WERI-Rb-1 (cell line): ENCODE measurements at places on chromosomes 11 and 22.
A peak's percentile ranks its signal among the peaks of the same experiment; 100 is the strongest.

DNA sequence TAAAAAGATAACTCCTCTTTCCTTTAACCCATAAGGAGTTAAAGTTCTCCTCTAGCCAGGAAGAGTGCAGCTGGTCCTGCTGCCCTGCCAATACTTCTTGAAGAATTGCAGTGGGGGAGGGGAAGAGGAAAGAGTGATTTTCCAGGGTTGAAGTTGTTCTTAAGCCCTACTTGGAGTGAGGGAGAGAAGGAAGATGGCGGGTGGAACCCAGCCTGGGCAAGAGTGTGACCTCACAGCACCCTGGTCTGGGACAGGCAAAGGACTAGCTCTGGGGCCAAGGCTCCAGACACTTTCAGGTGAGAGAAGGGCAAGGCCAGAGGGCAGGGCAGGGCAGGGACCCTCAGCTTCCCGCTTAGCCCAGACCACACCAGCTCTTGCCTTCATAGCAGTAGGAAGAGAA, 6.6 kb downstream of the TNKS1BP1 start:
- no peak for DNase-seq

DNA sequence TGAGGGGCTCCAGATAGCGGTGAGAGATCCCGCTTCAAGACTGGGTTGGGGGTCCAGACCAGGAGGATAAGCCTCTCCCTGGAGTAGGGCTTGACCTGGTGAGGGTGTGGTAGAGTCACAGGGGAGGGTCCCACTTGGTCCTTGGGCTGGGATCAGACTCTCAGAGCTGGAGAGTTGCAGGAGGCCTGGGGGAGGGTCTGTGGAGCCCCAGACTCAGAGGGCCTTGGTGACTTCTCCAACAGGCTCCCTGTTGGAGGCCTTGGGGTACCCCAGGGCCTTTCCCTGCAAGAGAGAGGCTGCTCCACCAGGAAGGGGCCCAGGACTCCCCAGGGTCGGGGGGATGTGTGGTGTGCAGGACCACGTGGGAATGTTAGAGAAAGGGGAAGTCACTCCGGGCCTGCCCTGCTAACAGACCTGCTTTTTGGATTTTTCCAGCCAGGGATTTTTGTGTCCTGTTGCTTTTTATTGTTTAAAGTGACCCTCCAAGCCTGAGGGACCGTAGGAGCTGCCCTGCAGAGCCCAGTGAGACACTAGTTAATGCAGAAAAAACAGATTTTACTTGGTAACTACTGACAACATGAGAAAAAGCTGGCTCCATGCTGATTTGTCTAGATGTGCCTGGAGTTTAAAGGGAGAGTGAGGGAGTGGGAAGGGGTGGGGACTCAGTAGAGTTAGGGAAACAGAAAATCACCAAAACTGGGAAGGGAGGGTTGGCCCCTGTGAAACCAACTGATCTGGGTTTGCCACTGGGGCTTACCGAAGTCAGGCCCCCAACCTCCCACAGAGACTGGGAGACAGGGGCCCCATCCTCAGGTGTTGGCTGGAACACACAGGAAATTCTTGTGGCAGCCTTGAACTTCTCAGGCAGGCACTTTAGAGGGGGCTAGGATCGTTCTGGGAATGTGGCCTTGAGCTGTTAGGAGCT, 801 bp upstream of the TXNRD2 start:
- DNase-seq: no peak

DNA sequence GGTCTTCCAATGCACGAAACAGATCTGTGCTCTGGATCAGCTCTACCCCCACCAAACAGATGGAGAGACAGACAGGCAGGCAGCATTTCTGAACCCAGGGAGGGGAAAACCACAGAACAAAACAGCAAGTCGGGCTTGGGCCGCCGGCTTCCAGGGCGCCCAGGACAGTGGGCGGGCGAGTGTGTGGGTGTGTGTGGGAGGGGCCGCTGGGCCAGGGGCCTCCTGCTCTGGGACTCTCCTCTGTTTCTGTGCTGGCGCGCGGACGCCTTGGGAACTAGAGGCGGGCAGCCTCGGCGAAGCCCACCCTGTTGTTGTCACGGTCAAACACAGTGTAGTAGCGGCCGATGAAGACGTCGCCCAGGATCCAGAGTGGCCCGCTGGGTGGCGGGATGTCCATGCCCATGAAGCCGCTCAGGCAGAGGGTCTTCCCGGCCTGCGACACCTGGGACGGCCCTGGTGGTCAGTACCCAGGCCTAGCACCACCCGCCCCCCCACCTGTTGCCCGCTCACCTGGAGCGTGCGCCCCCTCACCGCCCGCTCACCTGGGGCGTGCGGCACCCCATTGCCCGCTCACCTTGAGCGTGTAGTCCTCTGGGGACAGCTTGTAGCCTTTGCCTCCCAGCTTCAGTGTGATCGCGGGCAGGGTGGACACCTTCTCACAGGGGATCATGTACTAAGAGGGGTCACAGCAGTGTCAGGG, 3.0 kb upstream of the IFITM10 start:
- DNase-seq: no peak

GRCh38 chr11:9143721-9144120, 52.3 kb upstream of the SCUBE2 start:
- DNase-seq: no peak

DNA sequence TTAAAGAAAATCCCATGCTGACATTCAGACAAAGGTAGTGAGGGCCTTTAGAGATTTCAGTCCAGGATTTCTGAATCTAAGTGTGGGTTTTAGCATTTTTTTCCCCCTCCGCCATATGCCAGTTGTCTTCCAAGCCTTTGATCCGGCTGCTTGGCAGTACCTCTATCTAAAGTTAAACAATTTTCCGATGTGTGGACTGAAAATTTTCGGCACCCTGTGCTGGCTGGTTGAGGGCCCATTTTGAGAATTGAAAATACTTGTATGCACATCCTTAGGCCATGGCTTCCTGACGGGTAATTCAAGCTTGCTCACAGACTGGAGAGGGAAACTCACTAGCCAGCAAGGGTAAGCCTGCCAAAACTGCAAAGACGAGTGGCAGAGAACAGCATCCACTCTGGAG, 131.9 kb upstream of the NARS2 start:
- no peak for DNase-seq

DNA sequence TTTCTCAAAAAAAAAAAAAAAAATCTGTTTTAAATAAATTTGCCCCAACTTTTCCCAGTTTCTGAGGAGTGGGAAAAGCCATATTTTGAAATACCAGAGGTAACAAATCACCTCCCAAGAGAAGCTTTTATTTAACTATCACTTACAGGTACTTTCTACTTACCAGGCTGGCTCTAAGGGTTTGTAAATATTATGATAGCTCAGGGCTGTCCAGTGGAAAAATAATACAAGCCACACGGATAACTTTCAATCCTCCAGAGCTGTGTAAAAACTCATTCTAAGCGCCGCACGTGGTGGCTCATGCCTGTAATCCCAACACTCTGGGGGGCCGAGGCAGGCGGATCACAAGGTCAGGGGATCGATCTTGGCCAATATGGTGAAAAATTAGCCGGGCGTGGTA, 5.6 kb upstream of the SEC14L4 start:
- DNase-seq: no peak

DNA sequence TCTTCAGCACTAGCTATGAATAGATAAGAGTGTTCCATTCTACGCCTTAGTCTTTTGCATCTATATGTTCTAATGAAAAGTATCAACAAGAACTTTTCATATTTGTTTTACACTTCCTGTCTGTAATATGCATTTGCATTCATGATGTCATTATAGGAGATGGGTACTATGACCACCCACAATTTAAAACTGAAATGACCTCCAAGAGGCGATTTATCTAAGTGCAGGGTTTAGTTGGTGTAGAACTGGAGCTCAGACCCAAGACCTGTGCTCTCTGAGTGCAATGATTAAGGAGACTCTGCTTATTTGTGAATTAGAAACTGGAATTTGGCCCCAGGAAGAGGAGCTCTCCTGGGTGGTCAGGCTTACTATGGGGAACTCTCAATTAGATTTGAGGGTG, 289.1 kb downstream of the ETS1 start:
- DNase-seq: no peak

DNA sequence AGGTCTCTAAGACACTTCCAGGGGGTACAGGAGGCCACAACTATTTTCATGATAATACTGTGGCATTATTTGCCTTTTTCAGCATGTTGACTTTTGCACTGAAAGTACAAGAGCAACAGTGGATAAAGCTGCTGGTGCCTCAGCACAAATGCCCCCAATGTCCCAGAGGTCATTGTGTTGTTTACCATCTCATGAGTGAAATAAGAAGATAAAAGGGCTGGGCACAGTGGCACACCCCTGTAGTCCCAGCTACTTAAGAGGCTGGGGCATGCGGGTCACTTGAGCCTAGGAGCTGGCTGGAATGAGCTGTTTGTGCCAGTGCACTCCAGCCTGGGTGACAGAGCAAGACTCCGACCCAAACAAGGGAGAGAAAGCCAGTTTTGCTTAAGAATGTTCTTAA, 72.6 kb upstream of the RAB1B start:
- DNase-seq: no peak

GRCh38 chr11:73366265-73366610, 10.0 kb upstream of the RELT start:
- DNase-seq: no peak

DNA sequence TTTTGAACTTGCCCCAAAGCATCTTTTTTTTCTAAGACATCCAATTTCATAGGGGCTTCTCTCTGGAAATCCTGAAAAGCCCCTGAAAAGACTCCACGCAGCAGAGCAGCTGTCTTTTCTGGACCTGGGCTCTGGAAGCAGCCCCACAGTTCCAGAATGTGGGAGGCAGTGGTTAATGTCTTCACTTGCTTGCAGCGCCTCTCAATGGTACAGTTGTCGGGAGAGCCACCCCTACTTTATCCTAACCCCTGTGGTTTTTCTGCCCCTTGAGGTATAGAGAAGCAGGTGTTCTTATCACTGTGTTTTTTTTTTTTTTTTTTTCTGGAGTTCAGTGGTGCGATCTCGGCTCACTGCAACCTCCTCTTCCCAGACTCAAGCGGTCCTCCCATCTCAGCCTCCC, 83.4 kb upstream of the SORL1-AS1 start:
- DNase-seq: no peak

DNA sequence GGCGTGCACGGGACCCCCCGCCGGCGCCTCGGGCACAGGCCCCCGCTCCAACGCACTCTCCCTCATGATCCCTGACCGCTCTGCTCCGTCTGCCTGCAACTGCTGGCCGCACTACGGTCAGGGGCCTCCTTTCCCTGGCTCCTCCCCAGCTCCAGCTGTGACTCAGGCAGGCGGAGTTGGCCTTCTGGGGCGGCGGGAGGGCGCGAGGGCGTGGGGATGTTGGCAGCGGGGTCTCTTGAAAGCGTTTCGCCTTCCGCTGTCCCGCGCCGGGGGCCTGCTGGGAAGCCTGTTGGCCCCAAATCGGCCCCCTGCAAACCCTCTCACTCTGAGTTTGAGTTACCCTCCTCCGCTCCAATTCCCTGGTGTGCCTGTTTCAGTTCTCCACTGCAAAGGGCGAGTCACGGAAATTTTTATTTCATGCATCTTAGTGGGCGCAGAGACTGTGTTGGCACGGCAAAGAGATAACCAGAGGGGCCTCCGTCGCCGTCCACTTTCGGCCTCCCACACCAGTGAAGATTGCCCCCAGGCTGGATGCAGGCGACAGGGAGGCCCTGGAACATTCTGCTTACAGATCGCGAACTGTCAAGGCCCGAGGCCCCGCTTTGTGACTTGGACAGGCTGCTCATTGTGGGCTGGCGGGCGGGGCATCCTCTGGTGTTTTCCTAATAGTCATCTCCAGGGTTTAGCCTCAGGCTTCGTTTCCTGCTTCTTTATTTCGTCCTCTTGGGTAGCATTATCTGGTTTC, at the start of gene CAVIN3:
TSS of gene CAVIN3 (minus strand) at position 91 of the 745 bp plus-strand sequence. CDS start at position 66, 25 bp downstream.
- DNase-seq: no peak

GRCh38 chr11:86592659-86593451, 79.6 kb downstream of the ME3 start:
- DNase-seq: peak; percentile 29

GRCh38 chr11:82867495-82868082, 32.6 kb downstream of the PRCP start:
- peak; percentile 78 for DNase-seq

DNA sequence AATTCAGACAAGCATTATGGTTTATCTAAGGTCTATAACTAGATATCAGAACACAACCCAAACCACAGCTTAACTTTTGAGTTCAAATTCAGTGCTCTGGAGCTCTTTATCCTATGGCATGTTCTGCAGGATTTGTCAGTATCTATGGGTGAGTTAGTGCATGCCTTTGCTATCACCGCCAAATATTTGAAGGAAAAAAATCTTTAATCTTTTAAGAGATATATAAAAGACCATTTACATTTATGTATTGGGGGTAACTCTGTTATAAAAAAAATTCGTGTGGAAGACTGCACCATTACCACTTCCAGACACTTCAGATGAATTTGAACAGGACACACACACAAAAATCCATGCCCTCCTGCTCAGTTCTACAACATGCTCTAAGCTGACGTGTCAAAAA, 313.5 kb upstream of the CHORDC1 start:
- no peak for DNase-seq

- DNase-seq: no peak
Observed at GRCh38 chr11:70628855-70629844, 230.8 kb downstream of the CTTN start.

GRCh38 chr11:995044-995751, 41.3 kb downstream of the MUC6 start:
- no peak for DNase-seq

DNA sequence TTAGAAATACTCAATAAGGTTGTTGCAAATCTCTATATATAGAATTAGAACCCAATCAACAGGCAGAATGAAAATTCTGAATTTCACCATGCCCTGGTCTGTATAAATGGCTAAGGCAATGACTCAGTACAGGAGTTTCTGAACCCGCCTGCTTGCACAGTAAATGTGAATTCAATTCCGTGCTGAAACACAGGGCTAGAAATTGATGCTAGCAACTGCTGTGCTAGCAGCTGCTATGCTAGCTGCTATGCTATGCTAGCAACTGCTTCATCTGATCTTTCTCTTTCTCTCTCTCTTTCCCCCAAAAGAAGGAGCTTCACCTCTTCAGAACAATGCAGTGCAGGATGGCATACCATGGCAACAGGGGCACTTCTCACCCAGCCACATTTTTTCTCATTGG, 9.7 kb upstream of the OR52J3 start:
- DNase-seq: no peak

DNA sequence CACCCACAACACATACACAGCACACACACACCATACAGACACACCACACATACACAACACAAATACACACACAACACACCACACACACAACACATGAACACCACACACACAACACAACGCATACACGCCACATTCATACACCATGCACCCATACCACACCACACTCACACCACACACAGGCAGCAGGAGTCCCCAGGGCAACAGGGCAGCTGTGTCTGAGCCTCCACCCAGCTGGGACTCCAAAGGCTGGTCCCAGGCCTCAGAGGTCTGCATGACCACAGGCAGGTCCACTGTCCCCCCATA, 3.3 kb upstream of the WNT7B start:
- no peak for DNase-seq

- DNase-seq: no peak
Observed at GRCh38 chr22:26027341-26027740, 141.9 kb upstream of the SEZ6L start.
